Stimulated activated CD8-positive, alpha-beta memory T cell treated with anti-CD3 and anti-CD28 coated beads, Interleukin-2, amount 100 ng/mL, for 48 hours (primary cell): ENCODE measurements at places on chromosomes 12 and 14.

DNA sequence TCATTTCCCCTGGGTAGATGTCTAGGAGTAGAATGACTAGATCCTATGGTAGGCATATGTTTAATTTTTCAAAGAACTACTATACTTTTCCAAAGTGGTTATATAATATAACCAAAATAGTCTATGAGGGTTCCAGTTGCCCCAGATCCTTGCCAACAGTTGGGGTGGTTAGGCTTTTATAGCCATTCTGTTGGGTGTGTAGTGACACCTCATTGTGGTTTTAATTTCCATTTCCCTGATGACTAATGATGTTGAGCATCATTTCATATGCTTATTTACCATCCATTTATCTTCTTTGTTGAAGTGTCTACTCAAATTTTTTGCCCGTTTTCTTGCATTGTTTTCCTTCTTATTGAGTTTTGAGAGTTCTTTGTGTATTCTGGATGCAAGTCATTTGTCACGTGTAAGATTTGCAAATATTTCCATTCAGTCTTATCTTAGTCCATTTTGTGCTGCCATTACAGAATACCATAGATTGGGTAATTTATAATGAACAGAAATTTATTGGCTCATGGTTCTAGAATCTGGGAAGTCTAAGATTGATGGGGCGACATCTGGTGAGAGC is 4.7 kb downstream of the SYNE2 start:
- no peak for DNase-seq

- no peak for DNase-seq
Observed at GRCh38 chr14:90168425-90169105, 87.8 kb upstream of the PSMC1 start.

GRCh38 chr12:39344926-39345325 is 98.0 kb downstream of the KIF21A start:
- DNase-seq: no peak

GRCh38 chr14:74910556-74910955 is 12.5 kb downstream of the RPS6KL1 start:
- DNase-seq: no peak

- DNase-seq: no peak
Observed at GRCh38 chr12:3000548-3001275, 41.5 kb downstream of the TEAD4 start.
